ENCODE measurements at places on chromosomes 5 and 9.

GRCh38 chr9:71801826-71802225 is 33.5 kb upstream of the CEMIP2 start:
- no peak for DNase-seq

DNA sequence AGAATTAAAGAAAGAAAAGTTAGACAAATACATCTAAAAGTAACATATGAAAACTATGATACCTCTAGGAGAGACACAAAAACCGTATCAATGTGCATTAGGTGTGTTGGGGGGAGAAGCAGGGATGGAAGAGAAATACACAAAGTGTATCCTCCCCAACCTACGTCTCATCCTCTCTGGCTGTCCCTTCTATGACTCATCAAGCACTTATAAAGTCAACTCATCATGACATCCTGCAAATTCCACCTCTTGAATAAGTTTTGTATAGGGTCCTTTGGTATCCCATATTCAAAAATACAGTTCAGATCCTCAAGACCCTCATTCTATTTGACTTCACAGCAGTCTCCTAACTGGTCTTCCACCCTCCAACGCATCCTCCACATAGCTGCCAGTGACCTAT is 917.6 kb upstream of the DMAC1 start:
- no peak for DNase-seq

GRCh38 chr9:36398745-36399144 is 1.3 kb downstream of the RNF38 start:
- no peak for DNase-seq

DNA sequence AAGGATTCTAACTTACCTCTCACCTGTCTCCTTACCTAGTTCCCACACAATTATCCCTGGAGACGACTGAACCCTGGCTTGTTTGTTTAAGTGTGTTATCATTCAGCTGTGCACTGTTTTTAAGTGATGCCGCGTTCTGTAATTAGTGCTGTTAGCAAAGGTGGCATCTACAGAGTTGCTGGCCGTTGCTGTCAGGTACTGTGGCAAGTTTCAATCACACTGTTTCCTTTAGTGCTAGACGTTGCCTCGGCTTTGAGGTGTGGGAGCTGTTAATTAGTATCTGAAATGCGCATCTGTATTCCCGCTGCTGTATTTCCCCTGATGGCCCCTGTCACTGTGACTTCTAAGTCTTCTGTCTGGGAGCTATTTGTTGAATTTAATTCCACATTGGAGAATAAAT is 193.8 kb upstream of the GAS1 start:
- DNase-seq = no peak

DNA sequence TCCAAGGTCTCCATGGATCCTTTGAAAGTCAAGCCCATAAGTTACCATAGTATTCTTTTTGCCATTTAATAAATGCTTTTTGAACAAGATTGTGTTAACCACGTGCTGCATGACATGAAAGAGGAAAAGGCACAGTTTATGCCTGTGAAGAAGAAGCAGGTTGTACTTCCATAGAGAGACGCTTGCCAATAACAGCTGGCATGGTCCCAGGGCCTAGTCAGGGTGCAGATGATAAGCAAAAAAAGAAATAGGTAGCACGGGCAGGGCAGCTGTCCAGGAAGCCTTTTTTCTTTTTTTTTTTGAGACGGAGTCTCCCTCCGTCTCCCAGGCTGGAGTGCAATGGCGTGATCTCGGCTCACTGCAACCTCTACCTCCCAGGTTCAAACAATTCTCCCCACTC is 71.8 kb upstream of the CLINT1 start:
- no peak for DNase-seq

DNA sequence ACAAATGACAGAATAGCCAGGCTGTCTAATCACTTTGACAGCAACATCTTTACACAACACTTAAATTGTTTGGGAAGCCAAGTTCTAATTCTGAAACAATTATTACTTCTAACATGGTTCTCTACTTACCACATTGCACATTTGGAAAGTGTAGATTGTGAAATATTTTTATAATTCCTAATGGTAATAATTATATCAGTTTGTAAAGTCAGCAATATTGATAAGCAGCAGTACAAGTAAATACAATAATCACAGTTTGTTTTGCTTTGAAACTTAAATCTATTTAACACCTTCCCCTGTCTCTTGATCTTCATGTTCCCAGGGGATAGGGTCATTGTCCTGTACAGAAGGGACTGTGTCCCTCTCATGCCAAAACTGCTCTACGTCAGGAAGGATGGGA is 1.4 kb downstream of the GPR151 start:
- DNase-seq = no peak

- DNase-seq = no peak
Measured at GRCh38 chr5:178529080-178529479, 61.1 kb downstream of the COL23A1 start.

DNA sequence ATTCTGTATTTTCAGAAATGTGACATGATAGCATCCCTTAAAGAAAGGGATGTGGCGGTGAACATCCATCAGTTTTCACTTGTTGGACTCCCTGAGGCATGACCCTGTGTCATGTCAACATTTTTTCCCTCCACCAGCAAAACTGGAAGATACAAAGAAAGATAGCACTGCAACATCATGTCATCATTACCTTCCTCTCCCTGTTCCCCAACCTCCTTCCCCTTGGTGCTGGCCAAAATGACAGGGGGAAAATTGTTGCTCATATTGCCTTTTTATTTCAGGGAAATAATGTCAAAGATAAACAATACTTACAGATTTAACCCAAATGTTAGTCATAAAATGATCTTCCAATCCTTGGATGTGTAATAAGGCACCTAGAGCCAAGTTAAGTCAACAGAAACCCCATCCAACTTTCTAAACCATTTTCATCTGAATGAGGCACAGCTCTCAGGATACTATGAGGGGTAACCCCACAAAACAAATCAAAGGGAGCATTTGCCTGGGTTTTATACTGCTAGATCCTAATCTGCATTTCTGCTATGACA is 644.3 kb downstream of the ACTL7B start:
- no peak for DNase-seq

- no peak for DNase-seq
Measured at GRCh38 chr9:7848498-7848897, 48.9 kb upstream of the DMAC1 start.

DNA sequence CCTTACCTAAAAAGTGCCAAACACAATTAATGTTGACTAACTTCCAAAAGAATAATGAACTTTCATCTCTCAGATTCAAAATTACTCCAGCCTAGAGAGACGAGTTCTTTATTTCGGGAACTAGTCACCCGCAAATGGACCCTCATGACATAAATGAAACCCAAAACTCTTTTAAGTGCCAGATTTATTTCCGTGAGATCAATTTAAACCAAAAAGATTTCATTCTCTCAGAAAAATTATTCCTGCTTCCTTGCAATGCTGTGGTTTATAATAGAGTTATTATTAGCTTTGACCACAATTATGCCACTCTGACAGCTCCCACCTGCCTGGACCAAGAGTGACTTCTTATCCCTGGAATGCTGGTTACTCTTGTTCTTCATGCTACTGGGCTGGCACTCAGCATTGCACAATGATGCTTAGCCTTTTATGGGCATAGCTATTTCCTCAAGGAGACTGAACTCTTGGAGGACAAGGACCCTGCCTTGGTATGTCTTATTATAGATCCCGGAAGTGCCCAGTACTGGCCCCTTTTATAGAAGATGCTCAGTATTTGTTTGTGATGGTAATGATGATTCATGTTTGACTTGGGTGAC is 183.5 kb downstream of the SNX18 start:
- no peak for DNase-seq

DNA sequence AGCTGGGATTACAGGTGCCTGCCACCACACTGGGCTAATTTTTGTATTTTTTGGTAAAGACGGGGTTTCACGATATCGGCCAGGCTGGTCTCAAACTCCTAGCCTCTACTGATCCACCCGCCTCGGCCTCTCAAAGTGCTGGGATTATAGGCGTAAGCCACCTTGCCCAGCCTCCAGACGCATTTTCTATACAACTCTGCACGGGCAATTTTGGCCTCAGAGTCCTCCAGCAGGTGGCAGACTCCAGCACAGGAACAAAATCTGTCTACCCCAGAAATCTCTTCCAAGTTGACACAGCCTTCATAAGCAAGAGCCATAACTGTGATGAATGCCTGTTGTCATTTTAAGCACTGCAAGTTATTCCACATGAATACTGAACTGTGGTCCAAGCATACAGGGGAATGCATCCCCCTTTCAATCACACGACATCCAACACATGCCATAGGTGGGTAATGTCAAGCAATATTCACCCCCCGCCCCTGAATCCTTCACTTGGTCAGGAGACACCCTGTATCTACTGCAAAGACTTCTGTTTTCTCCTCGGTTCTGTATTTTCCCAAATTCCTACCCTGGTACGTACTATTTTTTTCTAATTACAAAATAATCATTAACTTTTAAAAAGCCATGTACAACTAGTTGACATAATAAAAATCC is 50.8 kb downstream of the ALDH7A1 start:
- DNase-seq = no peak

DNA sequence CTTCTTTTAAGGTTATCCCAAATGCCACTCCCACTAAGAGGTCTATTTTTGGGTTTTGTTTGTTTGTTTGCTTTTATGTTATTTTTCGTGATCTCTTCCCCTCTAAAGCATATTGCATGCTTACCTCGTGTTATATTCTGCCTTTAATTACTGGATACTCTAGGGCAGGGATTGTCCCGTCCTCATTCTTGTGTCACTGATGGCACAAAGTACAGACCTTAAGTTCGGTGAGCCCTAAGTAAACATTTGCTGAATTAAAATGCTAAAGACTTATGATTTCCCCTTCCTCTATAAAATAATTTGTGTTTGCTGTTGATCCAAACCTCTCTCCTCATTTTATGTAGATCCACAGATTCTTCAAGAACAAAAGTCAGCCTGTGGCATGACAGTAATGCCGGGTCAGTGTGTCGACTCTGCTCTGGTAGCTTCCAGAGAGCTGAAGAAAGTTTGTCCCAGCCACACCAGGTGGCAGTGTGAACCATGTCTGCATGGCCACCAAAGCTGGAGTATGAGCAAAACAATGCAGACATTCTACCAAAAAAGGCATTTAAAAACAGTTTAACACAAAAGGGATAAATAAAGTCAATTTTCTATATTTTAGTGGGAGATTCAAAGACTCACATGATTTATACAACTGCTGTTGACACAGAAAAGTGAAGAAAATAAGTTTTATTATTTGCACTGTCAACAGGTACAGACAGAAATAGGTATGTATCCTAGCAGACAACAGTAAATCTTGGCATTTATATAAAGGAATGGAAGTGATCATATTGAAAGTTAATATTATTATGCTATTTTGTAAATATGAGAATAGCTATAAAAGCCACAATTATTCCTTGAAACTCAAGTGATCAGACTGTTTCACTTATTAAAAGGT is 17.9 kb upstream of the POC5 start:
- DNase-seq = no peak

DNA sequence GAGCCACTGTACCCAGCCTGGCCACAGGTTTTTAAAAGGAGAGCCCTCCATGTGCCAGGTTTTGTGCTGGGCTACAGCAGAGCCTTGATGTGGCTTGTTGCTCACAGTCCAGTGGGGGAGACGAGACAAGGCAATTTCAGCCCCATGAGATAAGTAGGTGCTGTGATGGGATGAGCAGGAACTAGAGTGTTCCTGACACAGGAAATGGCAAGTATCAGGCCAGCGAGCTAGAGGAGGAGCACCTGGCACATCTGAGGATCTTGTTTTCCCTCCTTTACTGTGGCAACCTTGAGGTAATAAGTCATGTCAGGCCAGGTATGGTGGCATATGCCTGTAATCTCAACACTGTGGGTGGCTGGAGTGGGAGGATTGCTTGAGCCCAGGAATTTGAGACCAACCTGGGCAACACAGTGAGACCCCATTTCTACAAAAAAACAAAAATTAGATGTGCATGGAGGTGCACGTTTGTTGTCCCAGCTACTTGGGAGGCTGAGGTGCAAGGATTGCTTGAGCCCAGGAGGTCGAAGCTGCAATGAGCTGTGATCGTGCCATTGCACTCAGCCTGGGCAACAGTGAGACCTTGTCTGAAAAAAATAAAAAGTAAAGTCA is 3.8 kb upstream of the ZDHHC12 start:
- DNase-seq = no peak

- DNase-seq = no peak
Measured at GRCh38 chr9:27272103-27272502, 24.8 kb downstream of the EQTN start.

DNA sequence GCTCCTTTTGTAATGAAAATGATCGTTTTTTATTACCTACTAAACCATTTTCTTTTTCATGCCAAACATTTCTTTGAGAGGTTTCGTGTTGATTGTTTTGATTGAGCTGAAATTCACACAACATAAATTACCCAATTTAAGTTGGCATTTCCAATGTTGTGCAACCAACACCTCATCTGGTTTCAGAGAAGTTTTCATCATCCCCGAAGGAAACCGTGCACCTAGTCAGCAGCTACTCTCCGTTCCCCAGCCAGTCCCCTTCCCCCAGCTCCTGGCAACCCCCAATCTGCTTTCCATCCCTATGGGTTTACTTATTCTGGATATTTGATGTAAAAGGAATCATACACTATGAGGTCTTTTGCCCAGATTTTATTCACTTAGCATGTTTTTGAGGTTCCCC is 123.6 kb downstream of the ADCY2 start:
- no peak for DNase-seq

GRCh38 chr9:14362175-14362574 is 48.2 kb upstream of the NFIB start:
- no peak for DNase-seq

DNA sequence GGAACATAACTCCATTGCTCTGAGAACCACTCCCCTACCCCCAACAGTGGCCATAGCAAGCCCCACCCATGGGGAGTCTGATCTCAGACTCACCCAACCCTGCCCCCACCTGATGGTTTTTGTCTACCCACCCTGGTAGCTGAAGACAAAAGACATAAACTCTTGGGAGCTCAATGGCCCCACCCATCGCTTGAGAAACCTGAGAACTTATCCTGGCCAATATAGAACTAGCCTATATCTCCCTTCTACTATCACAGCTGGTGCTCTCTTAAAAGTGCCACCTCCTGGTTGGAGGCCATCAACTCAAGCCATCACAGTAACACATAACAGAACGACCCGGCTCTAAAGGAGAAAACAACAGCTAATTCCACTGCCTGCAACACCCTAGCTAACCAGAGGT is 47.9 kb upstream of the SNAPC3 start:
- no peak for DNase-seq

DNA sequence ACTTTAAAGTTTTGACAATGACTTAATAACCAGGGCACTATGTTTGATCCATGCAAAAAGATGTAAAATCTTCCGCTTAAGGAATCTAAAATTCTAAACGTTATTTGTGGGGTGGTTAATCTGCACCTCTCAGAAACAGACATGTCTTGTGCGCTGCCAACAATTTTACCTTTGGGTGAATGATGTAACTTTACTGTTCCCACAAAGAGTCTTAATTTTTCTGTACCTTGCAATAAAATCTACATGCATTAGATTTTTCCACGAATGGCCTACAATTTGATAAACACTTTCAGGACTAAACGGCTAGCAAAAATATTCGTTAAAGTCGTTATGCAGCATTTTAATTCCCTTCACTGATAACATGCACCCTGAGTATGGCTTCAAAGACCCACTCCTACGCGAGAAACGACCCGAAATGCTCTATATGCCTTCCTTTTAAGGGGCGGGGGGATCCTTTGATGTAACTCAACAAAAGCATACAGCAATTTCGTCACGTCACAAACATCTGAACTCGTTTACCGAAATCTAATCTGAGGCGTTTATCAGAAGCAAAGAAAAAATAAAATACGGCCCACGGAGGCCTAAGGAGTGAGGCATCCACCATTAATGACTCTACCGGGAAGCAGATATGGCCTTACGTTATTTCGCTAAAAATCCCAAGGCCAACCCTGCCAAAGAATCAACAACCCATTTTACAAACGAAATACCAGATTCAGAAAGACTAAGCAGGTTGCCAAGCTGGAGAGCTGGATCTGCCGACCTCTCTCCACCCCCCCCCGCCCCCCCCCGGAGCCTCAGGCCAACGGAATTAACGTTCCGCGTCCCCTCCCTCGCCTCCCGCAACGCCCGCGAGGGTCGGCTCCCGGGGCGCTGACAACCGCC is 621 bp downstream of the AK6 start:
- DNase-seq = peak; percentile 13

Measured in effector CD4-positive, alpha-beta T cell (primary cell).